HT1080 (cell line): ENCODE measurements at places on chromosomes 16 and 17. TPM values are rescaled to one million over a fixed set of nuclear protein-coding genes. Genes with fewer than 3 reads are reported as not detected.

APRT gene
- 374 and 377 TPM in 2 replicates for total RNA-seq

CCDC200 gene
- not detected in 2 replicates for total RNA-seq

KRTAP4-1 gene
- not detected in 2 replicates for total RNA-seq

OR3A3 gene
- total RNA-seq = not detected in 2 replicates

GLP2R gene
- total RNA-seq = 0.63 and 0.90 TPM in 2 replicates

C16orf96 gene
- not detected in 2 replicates for total RNA-seq

GAST gene
- total RNA-seq = not detected in 2 replicates

SLC5A10 gene
- not detected in 2 replicates for total RNA-seq

GUCY2D gene
- not detected in 2 replicates for total RNA-seq

TNP2 gene
- total RNA-seq = not detected in 2 replicates

RCVRN gene
- not detected in 2 replicates for total RNA-seq

SLC5A11 gene
- total RNA-seq = 0.06 TPM in 1 of 2 replicates, not detected in the other

AP2B1 gene
- 66.7 and 130 TPM in 2 replicates for total RNA-seq

CACNA1G gene
- 0.03 and 0.40 TPM in 2 replicates for total RNA-seq

CACNG4 gene
- not detected in 2 replicates for total RNA-seq

LLGL1 gene
- 36.5 and 39.3 TPM in 2 replicates for total RNA-seq

TPSD1 gene
- not detected in 2 replicates for total RNA-seq

CNTD1 gene
- total RNA-seq = 0.13 and 0.27 TPM in 2 replicates

RNF222 gene
- not detected in 2 replicates for total RNA-seq

CETP gene
- total RNA-seq = not detected in 2 replicates

PSMD3 gene
- 229 and 243 TPM in 2 replicates for total RNA-seq

KRT27 gene
- not detected in 2 replicates for total RNA-seq

PMFBP1 gene
- 0.03 TPM in 1 of 2 replicates, not detected in the other for total RNA-seq

LGALS9B gene
- total RNA-seq = not detected in 2 replicates

MEOX1 gene
- not detected in 2 replicates for total RNA-seq

KRTAP2-3 gene
- 1.2 and 6.2 TPM in 2 replicates for total RNA-seq

ANKRD40 gene
- total RNA-seq = 30.1 and 37.3 TPM in 2 replicates

C16orf54 gene
- total RNA-seq = 0.13 and 1.5 TPM in 2 replicates

DPEP2 gene
- total RNA-seq = not detected in 2 replicates

SERPINF2 gene
- 2.0 and 2.9 TPM in 2 replicates for total RNA-seq

YPEL3 gene
- 0.48 and 2.7 TPM in 2 replicates for total RNA-seq

PAQR4 gene
- 47.9 TPM in 2 replicates for total RNA-seq

TERB1 gene
- not detected in 2 replicates for total RNA-seq

PRRT2 gene
- total RNA-seq = 0.60 and 4.5 TPM in 2 replicates

PRSS8 gene
- not detected in 2 replicates for total RNA-seq

MYBBP1A gene
- 117 and 129 TPM in 2 replicates for total RNA-seq

TBC1D3I gene
- total RNA-seq = 0.37 TPM in 1 of 2 replicates, not detected in the other

TMEM220 gene
- total RNA-seq = 0.24 TPM in 1 of 2 replicates, not detected in the other

SOST gene
- not detected in 2 replicates for total RNA-seq

PDIA2 gene
- 1.2 TPM in 1 of 2 replicates, not detected in the other for total RNA-seq

SMTNL2 gene
- not detected in 2 replicates for total RNA-seq

PERCC1 gene
- total RNA-seq = not detected in 2 replicates

TCAP gene
- total RNA-seq = 1.00 TPM in 1 of 2 replicates, not detected in the other

KRTAP9-8 gene
- total RNA-seq = not detected in 2 replicates

ENDOV gene
- total RNA-seq = 15.2 and 18.4 TPM in 2 replicates

KRTAP1-5 gene
- not detected in 2 replicates for total RNA-seq
